ENCODE measurements at places on chromosomes 3 and 15.

- peak; percentile 28 for DNase-seq
These were observed 631 bp upstream of the CNBP start for GRCh38 chr3:129184396-129184657.

- DNase-seq = peak; percentile 15
These were observed at the start of gene LIPH for GRCh38 chr3:185552358-185552877. Gene LIPH (minus strand): TSS chr3:185552588. CDS start chr3:185552471, 117 bp downstream.

- DNase-seq = peak; percentile 89
These were observed 15.2 kb downstream of the LDHAL6B start for GRCh38 chr15:59221511-59222505.

- DNase-seq = no peak
These were observed 14.0 kb upstream of the CCDC80 start for GRCh38 chr3:112654979-112655378.

DNA sequence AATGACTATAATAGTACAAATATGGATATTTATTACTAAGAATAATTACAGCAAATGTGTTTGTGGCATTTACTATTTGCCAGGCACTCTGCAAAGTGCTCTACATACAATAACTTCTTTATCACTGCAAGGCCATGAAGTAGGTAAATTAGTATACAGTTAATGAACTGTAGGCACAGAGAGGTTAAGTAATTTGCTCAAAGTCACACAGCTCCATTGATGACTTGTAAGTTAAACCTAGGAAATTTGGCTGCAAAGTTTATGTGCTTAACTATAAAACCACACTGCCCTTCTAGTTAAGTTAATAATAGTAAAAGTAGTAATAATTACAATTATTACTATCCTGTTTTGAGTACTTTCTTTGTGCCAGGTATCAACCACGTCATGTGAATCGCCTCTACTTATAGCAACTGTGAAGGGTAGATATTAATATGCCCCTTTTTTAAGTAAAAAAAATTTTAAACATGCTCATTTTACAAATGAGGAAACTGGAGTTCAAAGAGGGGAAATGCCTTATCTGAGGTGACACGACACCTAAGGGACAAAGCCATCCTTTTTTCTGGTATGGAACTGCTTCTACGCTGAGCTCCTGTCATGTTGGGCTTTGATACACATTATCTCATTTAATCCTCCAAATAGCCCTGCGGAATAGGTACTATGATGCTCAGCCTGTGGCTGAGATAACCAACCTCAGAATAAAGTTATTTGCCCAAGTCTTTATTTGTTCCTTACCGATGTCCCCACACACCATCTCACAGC, 8.5 kb downstream of the BHLHE40 start:
- no peak for DNase-seq

GRCh38 chr15:100596792-100597191, 5.2 kb downstream of the LINS1 start:
- no peak for DNase-seq

GRCh38 chr3:117512975-117513374, 803.4 kb downstream of the TUSC7 start:
- DNase-seq = no peak

DNA sequence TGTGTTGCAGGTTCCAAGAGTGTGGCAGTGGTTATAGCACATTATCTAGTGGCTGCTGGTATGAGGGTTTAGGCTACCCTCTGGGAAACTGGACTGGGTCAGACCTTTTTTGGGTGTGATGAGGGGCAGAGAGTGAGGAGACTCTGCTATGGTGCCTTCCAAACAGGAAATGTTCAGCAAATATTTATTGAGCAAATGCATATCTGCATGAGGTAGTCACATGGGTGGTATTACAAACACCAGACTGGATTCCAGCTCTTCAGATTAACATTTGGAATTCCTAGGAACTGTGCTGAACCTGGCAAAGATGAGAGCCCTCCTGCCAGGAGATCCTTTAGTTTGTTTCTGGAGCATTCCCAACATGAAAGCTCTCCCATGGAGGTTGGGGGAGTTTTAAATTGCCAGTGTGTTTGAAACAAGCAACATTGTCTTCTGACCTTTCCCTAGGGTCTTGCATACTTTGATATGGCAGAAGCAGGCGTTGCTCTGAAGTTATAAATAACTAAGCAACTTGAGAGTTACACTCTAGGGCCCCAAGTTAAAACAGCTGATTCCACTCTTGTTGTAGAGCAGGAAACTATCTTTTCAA, 341.2 kb upstream of the C2CD4B start:
- peak; percentile 76 for DNase-seq

GRCh38 chr15:81560405-81560804, 186.4 kb upstream of the TMC3 start:
- no peak for DNase-seq

DNA sequence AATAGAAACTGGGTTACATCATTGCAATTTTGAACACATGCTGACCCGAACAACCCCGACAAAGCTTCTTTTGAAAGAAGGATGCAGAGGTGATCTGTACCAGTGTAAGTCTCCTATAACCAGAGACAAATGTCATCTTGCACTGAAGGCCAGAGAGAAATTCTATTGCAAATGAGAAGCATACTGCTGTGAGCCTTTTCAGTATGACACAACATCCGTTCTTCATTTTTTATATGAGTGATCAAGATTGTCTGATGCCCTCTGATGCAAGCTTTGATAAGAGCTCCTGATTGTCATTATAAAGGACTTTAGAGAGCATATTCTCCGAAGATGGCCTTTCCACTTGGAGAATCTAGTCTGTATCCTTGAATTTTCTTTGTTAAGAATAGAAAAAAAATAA, 36.9 kb downstream of the PCOLCE2 start:
- no peak for DNase-seq

DNA sequence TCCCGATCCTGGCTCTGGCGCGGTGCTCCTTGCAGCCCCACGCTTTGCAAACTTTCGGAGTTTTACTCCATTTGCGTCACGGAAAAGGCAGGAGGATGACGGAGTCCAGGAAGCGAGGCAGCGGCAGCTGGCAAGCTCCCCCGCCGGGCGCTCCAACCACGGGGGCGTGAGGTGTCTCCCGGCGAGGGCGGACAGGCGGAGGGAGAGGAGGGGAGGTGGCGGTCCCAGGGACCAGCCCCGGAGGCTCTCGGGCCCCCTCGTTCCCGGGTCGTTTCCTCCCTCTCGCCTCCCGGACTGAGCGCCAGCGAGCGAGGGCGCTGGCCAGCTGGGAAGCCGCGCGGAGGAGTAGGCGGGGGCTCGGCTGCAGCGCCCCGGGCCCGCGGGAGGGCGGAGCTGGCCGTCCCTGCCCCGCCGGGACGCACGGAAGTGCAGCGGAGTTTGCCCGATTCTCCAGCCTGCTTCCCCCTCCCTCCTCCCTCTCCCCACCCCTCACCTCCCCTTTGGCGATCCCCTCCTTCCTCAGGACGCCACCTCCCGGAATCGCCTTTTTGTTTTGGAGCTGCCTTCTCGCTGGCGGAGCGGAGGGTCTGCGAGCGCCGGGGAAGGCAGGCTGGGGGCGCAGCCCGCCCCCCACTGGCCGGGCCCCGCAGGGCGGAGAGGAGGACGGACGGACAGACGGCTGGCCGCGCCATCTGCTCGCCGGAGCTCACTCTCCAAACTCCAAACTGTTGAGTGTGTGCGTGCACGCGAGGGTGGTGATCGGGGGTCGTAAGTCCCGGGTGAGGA, at the start of gene SNX33:
TSS of gene SNX33 (plus strand) at position 543 of the 786 bp plus-strand sequence. CDS start 1,191 bp downstream, outside the sequence.
- DNase-seq = peak; percentile 85

- no peak for DNase-seq
These were observed 314 bp upstream of the TMED3 start for GRCh38 chr15:79310612-79310984.

GRCh38 chr3:150747886-150748683, 14.9 kb downstream of the SIAH2 start:
- no peak for DNase-seq

DNA sequence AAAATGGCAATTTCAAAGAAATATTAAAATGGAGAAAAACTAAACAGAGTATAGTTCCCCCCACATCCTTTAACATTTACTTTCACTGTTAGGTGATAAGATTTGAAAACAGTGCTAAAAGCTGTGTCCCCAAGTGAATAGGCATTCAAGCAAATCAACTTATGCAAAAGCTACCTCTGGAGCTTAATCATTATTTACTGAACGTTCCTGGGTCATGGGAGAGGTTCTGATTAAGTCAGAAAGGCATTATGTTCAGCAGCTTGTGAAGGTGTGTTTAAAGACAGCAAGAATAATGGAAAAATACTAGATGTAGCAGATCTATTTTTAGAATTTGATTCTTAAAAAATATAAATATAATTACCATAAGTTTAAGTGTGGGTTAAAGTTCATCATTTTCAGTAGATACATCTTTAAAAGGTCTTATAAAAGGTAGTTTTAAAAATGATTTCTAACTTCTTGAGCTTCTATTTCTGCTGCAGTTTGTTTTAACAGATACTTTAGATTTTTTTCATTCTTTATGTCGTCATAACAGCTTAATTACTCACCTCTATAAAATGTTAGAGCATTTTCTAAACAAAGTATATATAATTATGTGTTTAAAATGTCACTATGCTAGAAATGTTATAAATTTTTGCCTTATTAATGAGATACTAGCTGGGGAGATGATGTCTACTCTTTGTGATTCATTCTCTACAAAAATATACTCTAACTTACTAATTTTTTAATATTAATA, 127.9 kb downstream of the MITF start:
- DNase-seq = no peak

GRCh38 chr15:84023636-84024035, 211.9 kb upstream of the GOLGA6L4 start:
- DNase-seq = no peak

- DNase-seq = no peak
These were observed 748.1 kb downstream of the NR2F2 start for GRCh38 chr15:97078591-97078990.

GRCh38 chr3:134796281-134797056, 1.4 kb downstream of the EPHB1 start:
- DNase-seq = peak; percentile 23

DNA sequence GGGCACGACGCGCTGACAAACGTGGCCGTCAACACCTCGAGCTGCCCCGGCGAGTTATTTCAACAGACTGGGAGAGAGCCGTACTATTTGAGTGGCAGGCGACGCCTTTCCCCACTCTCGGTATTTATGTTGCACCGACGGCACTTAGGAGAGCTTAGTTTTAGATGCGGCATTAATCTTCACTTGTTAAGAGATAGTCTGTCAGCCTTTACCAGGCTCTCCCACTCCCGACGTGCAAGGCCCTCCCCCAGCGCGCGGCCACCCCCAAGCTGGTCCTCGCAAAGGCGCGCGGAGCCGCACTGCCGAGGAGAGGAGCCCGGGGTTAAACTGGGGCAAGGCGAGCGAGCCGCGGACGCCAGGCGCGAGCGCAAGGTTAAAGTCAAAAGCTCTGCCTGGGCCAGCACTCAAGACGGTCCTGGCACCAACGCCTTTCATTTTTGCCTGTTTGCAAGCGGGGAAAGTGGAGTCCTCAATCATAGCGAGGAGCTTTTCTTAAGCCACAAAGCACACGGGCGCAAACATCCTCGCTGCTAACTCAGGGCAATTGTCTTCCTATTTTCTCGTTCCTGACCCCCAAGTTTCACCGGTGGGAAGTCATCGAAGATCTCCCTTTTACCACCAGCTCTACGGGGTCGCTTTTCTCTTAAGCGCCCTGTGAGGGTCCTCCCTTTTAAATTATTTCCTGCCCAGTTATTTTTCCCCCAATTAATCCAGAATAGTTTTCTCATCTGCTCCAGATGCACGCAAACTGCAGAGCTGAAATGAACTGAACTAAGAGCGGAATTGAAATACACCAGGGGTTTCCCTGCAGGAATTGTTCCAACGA, 86.6 kb downstream of the NR2F2 start:
- no peak for DNase-seq

DNA sequence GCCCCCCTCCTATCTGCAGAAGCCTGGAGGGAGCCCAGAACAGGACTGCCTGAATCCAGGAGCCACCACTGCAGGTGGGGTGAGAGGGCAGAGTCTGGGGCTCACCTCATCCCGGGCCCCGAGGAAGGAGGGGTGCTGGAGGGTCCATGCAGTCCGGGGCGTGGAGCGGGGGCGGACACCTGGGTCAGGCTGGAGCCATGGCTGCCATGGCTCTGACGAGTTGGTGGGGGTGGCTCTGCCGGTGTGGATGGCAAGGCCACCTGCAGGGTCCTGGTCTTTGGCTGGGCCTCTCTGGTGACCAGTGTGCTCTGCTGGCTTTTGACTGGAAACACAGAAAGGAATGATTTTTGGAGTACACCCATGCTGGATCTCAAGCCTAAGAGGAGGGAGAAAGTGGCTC, 47.4 kb downstream of the DZIP1L start:
- DNase-seq = no peak

DNA sequence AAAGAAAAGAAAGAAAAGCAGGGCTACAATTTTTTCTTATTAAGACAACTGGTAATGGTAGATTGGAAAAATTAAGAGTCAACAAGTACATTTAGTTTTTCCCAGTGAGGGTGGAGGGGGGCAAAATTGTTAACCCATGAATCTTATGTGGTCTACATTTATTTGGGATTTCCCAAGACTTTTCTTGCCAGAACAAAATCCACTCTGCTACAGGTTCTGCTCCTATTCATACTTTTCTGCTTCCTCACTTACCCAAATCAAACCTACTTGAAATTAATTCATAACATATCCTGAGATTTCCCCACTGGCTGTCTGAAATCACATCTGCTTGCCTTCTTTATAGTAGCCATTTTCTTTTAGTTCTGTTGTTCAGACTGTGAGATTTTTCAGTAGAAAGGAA, 41.1 kb downstream of the VGLL3 start:
- DNase-seq = no peak

DNA sequence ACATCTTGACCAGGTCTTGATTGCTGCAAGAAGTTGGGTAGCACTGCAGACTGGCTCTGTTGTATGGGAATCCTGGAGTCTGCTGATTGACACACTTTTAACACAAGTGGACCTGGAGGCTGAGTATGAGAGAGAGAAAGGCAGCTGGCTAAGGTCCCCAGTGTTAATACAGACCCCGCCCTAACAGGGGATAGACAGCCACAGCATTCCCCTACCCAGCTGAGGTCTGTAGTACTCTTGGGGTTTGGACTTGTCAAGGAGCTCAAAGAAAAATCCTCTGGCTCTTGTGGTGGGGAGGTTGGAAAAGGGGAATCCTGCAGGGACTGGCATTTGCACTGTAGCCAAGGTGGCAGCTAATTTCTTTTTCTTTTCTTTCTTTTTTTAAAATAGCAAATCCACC, 192.7 kb downstream of the ZNF621 start:
- no peak for DNase-seq

DNA sequence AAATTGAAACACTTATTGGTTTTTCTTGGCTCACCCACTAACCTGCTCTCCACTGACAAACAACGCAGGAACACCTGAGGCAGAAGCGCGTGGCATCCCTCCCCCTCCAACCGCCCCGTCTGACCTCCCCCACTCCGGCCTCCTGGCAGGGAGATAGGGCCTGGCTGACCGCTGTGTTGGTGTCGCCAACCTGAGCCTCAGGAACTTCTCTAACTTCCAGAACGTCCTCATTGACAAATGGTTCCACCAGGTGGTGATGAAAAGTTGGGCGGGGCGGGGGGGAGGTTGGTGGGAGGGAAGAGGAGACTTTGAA, 22.8 kb downstream of the IL17RD start:
- no peak for DNase-seq

DNA sequence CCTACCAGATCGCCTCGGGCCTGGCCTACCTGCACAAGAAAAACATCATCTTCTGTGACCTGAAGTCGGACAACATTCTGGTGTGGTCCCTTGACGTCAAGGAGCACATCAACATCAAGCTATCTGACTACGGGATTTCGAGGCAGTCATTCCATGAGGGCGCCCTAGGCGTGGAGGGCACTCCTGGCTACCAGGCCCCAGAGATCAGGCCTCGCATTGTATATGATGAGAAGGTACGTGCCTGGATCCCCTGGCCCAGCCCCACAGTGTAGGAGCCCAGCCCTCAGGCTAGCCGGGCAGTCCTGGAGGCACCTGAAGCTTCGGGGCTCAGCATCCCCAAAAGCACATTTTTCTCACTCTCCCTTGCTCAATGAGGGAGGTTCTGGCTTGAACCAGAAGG, 135.8 kb downstream of the LRRK1 start:
- no peak for DNase-seq

GRCh38 chr15:54719325-54719724, 477.4 kb downstream of the RSL24D1 start:
- no peak for DNase-seq

All from AG08395 (cell line).